ENCODE measurements at places on chromosomes 16 and 17.
A peak's percentile ranks its signal among the peaks of the same experiment; 100 is the strongest.

- DNase-seq = no peak
Observed at GRCh38 chr16:84699147-84699711, 571 bp upstream of the USP10 start.

DNA sequence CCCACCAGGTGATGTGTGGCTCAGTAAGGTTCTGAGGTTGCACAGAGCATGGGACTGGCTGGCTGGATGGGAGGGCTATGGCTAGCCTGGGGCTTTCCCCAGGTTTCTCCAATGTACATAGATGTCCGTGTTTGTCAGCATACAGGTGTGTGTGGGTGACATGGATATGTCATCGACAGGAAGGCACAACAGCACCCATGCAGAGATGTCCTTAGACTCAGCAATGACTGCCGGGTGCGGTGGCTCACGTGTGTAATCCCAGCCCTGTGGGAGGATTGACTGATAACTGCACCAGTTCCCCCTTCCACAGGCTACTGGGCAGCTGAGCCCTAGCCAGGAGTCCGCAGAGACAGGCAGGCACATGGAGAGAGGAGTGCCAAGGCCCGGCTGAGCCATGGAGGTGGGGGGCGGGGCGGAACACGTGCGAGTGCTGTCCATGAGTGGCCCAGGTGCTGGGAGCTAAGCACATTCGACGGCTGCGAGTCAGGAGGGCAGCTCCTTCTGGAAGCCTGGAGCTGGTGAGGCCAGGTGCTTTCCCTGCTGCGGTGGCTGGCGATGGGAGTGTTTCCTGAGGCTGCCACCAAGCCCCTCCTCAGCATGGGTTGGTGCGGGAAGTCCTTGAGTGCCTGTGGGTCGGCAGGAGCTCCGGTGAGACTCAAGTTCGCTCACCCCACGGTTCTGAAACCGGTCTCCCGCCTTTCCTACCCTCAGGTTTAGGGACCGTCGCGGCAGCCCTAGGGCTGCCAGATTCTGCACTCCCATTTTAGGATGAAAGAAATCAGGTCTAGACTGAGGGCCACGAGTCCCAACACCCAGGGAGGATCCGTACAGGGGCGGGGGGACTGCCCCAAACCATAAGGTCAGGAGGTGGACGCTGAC, 858 bp upstream of the ASPSCR1 start:
- DNase-seq = peak; percentile 35

GRCh38 chr17:29677824-29678223, 55.1 kb upstream of the CORO6 start:
- no peak for DNase-seq

GRCh38 chr17:46809110-46809571, 9.4 kb downstream of the WNT3 start:
- no peak for DNase-seq

- DNase-seq = no peak
Observed at GRCh38 chr17:31378638-31379037, 12.8 kb upstream of the RAB11FIP4 start.

DNA sequence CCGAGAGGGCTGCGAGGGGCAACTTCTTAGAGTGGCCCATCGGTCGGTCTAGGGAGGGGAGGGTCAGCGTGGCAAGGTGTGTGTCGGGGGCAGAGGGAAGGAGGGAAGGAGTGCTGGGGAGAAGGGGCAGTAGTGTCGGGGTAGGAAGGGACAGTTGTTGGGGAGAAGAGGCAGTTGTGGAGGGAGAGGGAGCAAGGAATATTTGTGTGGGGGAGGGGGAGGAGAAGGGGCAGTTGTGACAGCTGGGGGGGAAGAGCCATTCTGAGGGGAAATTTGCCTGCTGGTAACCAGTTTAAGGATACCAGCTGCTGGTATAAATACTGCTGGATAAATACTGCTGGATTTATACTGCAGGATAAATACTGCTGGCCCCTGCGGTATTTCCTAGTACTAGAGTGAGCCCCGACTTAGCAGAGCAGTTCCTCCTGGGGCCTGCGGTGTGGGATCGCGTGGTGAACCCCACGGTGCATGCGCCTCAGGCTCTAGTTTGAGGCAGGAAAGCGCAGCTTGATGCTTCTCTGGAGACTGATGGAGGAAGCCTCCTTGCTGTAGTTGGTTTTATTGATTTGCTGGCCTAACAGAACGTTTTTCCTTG, 309 bp downstream of the DNAH2 start:
- DNase-seq = peak; percentile 60

DNA sequence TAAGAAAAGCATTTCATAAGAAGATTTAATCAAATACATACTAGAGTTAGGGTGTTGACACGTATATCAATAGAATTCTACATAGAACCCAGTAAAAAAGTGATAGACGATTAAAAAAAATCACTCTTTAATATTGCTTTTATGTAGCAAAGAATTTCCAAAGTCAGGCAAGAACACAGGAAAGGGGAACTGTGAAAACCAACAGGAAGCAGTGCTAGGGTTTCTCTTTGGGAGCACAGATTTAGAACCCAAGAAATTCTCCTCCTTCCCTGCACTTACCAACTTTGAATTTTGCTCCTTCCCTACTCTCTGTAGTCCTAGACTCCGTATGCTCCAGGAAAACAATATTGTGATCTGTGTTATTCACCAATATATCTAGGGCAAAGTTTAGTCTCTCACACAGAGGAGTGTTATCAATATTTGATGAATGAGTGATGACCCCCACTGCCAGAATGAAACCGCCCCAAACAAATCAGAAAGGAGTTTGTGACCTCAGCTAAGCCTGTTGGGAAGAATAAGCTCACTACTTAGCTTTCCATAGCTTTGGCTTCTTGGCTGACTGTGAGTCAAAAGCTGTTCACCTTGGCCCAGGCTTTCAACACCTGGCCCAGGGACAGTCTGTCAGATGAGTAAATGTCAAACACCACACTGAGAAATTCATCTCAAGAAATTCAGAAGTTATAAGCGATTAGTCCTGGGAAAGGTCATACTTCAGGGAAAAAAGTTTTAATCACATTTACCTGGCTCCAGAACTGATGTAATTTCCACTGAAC, 8.6 kb downstream of the RFWD3 start:
- no peak for DNase-seq

- no peak for DNase-seq
Observed at GRCh38 chr16:23835390-23836077, at the start of gene PRKCB. TSS of gene PRKCB (plus strand) at chr16:23835983.

DNA sequence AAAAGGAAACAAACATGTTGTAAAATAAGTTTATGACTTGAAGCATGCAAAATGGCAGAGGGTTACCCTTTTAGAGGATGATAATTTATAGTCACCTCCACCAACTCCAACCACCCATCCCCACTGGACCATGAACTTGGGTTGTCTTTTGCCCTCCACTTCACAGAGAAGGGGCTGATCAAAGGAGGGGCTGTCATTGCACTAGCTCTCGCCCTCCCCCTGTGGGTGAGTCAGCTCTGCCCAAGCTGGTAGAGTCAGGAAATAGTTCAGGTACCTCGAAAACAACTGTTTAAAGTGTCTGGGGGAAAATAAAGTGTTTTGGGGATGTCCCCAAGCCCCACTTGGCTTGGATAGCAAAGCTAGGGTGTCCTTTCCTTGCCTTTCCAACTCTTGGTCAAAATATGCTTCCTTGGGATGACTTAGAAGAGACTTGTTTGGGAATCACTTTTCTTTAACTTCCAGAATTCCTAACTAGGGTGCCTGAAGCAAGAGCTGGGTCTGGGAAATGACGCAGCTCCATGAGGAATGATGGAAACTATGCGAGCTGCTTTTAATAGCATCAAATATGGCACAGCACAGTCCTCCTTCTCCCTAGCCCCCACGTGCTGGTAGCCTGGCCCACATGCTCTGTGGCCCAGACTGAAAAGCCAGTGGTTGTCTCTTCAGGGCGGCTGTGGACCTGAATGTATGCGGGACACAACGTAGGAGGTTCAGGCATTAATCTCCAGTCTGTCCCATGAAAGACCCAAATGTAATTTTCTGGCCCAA, 40.7 kb downstream of the TBX4 start:
- no peak for DNase-seq

DNA sequence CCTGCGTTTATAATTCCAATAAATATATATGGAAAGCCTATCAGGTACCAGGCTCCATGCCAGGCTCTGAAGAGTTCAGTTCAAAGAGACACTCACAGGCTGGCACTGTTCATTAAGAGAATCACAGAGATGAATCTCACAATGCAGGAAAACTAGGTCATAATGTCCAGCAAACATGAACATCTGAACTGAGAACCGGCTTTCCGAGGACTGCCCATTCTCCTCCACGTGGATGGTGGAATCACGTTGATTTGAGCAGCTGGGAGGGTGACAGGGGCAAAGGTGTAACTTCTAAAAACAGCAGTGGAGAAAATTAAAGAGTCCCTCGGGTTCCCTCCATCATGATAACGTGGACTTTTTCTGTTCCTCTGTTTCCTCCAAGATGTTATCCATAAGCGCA, 10.2 kb downstream of the GP2 start:
- no peak for DNase-seq

- DNase-seq = no peak
Observed at GRCh38 chr16:4337540-4338088, 13.5 kb downstream of the PAM16 start.

DNA sequence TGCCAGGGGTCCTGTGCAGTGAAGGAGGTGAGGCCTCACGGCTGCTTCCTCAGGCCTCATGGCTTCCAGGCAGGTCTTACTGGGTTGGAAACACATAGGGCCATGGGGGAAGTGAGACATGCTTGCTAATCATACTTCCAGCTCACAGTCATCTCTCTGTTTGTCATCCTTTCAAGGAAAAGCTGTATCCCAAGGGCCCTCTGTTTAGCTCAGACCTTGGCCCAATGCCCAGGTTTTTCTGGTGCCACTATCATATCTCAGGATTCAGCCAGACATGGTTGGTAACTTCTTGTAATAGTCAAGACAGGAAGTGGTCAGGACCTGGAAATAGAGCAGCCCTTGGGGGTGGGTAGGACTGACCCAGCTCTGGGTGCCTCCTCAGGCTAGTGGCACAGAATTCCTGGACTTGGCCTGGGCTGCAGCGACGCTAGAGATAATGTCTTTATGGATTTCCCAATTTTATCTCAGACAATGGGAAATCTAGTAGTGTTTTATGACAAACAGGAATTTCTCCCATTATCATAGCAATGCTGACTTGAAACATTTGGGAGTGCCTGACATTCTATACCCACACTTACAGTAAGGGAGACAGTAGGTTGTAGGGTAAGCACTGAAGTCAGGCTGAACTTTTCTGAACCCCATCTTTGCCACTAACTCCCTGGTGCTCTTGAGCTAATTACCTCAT, 13.5 kb upstream of the ITGB3 start:
- peak; percentile 33 for DNase-seq

Measured in HL-60 (cell line).